ENCODE measurements at places on chromosomes 5 and 9.

- DNase-seq = no peak
These were observed 4.3 kb downstream of the CD74 start for GRCh38 chr5:150408231-150408943.

- no peak for DNase-seq
These were observed 10.8 kb upstream of the ZFR start for GRCh38 chr5:32455311-32455710.

- DNase-seq = no peak
These were observed 63.6 kb upstream of the SLC28A3 start for GRCh38 chr9:84404095-84404686.

- no peak for DNase-seq
These were observed 142.7 kb downstream of the TTLL11 start for GRCh38 chr9:121950441-121950840.

DNA sequence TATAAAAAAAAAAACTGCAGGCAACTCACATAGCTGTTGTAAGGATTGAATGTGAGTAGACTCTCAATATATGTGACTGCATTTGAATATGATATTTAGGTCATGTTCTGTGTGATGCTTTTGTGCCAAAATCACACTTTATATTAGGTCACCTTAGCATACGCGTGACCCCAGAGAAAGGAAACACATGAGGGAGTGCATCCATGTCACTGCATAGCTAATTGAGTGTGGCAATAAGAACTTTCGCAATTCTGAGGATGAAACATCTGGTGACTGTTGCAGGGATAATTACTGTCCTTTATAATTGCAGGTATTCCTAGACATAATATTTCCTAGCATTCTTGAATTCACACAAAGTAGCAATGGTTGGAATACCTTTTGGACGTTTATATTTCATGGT is 459.5 kb upstream of the KLF4 start:
- no peak for DNase-seq

GRCh38 chr9:98558575-98558974 is 150.2 kb downstream of the GABBR2 start:
- no peak for DNase-seq

GRCh38 chr9:121876255-121876654 is 216.9 kb downstream of the TTLL11 start:
- no peak for DNase-seq

- DNase-seq = no peak
These were observed 6.9 kb upstream of the TRMT10B start for GRCh38 chr9:37746448-37747270.

- DNase-seq = no peak
These were observed 203.2 kb upstream of the IRX1 start for GRCh38 chr5:3392306-3392939.

DNA sequence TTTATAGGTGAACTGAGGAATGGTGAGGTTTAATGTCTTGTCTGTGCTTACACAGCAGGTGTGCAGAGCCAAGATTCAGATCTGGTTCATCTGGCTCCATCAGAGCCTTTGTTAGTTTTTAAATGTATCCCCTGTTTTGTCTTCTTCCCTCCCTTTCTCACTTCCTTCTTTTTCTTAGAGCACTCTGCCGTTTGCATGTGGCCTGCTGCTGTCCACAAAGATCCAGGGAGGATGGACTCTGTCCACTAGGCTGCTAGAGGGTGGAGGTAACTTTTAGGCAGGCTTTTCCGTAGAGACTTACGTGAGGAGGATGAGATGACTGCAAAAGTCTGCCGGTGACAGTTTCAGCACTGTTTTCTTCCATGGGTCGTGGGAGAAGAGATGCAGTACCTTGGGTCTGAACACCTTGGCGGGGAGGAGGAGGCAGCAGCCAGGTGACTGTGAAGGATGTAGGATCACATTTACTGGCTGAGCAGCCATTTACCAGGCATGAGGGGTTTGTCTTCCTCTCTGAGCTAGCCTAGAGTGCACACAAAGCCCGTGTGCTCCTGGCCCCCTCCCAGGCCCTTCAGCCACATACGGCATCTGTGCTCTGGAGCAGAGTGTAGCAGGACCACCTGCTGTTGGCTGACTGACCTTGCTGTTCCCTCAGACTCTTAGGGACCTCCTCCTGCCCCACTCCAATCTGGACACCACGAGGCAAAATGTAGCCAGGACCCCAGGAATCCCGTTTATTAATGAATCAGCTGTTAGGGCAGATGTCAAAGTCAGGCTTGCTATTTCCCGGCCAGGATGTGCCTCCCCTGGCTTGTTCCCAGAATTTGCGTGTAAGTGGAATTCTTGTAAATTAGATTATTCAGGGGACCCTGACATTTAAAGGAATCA is 1.8 kb downstream of the NTMT1 start:
- no peak for DNase-seq

DNA sequence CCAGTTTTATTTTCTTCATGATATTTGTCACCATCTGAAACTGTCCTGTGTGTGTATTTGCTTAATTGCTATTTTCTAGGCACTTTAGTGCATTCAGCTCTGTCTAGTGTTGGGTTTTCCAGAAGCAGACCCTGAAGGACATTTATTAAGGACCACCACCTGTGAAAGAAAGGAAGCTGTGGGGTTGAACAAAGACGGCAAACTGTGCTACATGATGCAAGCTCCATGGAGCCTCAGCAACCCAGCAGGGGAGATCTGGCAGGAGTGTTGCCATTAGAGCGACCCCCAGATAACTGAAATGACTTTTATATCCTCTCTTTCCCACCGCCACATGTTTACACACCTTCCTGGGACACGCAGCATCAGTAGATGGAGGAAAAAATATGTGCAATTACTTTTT is 125.5 kb downstream of the GABRB2 start:
- DNase-seq = no peak

GRCh38 chr9:134483361-134484184 is 157.3 kb downstream of the RXRA start:
- no peak for DNase-seq

GRCh38 chr5:91684625-91685024 is 301.5 kb upstream of the ARRDC3 start:
- no peak for DNase-seq

DNA sequence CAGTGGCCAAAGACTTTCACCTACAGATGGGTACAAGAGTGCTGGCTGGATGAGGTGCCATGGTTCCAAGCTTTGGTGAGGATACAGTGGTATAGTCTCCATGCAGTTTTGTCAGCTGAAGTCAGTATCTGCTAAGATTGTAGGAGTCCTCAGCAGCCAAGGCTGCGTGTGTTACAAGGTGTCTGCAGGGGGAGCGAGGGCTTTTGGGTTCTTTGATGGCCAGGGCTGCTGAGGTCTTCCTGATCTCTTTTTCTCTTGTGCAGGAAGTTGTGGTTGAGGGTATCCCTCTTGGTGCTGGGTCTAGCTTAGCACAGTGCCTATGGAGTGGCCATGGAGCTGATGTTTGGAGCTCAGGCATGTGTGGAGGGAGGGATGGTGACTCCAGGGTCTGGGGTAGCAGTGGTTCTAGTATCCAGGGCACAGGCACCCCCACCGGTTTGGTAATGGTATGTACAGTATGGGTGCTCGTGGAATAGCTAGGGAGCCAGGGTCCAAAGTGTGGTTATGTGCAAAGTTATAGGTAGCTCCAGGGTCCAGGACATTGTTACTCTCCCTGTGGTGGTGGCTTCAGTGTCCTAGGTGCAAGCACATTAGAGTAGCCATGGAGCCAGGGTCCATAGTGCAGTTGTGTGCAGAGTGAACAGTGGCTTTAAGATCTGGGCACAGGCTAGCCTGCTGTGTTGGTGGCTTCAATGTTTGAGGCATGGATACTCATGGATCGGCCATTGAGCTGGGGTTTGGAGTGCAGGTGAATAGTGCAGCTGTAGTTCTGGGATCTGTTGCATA is 36.7 kb downstream of the CNTLN start:
- DNase-seq = no peak

GRCh38 chr5:151085517-151086041 is 4.7 kb upstream of the TNIP1 start:
- no peak for DNase-seq

DNA sequence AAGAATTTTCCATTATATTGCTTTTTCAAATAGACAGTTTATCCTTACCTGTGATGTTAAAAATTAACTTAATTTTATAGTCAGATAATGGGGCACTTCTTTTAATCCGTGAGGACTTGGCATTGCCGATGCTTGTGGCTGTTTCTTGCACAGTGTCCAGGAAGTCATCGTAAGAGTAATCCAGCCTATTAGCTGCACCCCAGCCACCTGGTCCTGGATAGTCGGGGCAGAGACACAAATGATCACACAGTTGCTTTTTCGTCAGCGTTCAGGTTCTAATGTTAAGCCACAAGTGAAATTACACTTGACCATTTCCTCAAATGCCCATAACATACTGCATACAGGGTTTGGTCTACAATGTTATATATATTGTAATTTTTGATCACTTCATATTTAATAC is 107.4 kb downstream of the SVEP1 start:
- no peak for DNase-seq

DNA sequence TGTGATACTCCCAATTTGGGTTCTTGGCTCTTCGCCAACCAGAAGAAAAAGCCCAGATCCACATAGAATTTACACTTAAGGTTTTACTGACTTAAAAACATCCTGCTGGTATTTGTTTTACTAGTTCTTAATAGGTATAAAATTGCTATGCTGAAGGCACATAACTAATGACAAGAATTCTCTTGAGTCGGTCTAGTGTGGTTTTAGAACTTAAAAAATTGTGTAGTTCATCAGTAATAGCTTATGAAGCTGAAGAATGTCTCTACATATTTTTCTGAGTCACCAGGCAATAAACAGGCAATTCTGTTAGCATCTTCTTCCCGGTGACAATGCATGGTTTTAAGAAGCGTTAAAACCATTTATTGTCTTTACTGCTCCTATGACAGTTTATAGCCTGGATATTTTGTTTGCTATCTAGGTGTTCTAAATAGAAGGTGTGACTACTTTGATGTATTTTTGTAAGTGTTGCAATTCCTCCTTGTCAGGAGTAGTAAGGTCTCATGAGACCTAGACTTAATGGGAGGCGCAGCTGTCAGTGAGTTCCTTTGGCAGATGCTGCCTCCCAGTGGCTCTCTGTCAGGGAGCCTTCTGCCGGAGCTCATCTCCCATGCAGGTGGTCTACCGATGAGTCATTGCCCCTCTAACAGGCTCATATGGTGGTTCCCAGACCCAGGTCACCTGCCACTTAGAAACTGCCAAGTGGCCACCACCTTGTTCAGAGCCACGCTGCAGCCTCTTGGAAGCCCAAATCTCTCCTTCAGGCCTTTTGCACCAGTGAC is 173.8 kb downstream of the MAST4 start:
- peak; percentile 36 for DNase-seq

DNA sequence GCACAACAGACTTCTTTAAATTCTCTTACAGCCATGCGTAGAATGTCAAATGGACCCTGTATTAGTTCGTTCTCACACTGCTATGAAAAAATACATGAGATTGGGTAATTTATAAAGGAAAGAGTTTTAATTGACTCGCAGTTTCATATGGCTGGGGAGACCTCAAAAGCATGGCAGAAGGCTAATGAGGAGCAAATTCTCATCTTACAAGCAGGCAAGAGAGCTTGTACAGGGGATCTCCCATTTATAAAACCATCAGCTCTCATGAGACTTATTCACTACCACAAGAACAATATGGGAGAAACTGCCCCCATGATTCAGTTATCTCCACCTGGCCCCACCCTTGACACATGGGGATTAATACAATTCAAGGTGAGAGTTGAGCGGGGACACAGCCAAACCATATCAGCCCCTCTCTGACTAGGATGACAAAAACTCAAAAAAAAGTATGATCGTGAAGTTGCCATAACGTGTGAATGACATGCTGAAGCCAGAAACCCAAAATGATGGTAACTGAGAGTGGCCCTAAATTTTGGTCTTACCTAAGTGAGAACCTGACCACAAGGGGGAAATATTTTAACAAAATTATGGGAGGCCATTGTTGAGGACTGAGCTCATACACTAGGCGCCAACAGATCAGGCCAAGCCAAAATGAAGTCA is 17.5 kb upstream of the TEX10 start:
- DNase-seq = no peak

DNA sequence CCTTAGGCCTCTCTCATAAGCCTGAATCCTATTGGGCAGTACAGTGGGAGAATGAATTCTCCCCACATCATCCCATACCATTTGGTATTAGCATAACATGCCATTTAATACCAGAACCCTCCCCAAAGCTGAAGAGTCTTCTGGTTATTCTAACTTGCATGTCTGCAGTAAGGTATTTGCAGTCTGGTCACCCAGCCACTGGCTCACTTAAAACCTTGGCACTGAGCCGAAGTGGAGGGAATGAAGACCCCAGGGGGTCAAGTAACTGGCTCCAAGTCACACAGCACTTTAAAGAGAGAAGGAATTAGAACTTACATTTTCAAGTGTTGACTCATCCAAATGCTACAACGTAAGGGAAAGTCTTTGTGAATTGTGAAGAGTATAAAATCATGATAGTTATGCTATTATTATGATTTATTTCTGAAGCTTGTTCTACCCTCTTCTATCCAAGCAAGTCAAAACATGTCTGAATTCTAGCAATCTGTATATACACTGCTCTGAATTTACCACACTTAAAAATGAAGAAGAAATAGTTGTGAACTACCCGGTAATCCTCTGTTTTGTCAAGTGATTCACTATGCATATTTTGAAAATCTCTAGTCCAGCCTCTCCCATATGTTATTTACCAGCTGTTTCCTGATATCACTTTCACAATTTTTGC is 28.5 kb downstream of the GLRA1 start:
- no peak for DNase-seq

DNA sequence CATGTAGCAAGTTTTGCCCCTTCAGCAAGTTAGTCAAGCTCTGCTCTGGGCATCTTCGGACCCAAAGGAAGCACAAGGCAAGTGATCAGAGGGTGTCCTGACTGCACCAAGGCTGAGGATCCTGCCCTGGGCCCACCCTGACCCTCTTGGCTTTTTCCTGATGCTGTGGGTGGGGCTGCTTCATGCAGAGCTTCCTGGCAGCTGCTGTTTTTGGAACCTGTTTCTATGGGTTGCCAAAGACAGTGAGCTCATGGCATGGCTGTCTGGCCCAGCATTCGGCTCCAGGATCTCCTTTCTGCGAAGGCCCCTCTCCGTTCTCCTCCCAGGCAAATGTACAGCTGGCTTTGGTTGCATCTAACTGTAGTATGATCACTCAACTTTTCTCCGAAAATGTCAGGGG is 497.9 kb downstream of the ARHGEF28 start:
- no peak for DNase-seq

GRCh38 chr5:64156261-64156660 is 9.4 kb upstream of the RNF180 start:
- DNase-seq = no peak

- no peak for DNase-seq
These were observed 111.3 kb upstream of the PCA3 start for GRCh38 chr9:76652894-76653293.

Data from pons (tissue), 1 donor.